Foreskin keratinocyte (primary cell): ENCODE measurements at places on chromosomes 6 and 20.
A peak's percentile ranks its signal among the peaks of the same experiment; 100 is the strongest.

DNA sequence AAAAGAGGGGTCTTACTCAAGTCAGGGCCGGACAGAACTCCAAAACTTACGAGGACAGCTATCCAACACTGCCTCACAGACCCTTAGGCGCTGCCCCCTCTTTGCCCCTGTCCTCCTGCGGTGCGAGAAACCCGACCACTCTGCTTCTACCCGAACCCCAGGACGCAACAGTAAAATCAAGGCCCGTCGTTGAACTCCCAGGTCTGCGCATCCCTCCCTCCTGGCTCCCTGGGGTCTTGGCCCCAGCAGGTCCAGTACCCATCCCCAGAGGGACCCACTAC lies 6.4 kb downstream of the OLIG3 start:
- no peak for DNase-seq

GRCh38 chr6:939526-940252 lies 246.8 kb upstream of the EXOC2 start:
- no peak for DNase-seq

GRCh38 chr6:136508725-136509392 lies 41.4 kb downstream of the MAP7 start:
- DNase-seq, result no peak

DNA sequence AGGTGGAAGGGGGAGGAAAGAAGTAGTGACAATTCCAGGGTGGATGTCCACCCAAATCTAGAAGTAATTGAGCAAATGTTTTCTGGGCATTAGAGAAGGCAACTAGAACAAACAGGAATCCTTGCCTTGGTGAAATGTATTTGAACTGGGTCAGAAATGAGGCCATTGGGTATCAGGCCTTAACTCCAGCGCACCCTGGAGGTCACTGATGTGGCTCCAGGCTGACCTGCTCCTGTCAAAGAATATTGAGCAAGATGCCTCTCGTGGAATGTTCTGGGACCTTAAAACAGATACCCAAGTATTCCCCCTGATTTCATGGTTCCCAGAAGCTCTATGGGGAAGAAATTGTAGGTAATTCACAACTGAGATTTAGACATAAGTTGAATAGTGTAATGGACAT lies 6.9 kb downstream of the HLA-DPB1 start:
- no peak for DNase-seq

DNA sequence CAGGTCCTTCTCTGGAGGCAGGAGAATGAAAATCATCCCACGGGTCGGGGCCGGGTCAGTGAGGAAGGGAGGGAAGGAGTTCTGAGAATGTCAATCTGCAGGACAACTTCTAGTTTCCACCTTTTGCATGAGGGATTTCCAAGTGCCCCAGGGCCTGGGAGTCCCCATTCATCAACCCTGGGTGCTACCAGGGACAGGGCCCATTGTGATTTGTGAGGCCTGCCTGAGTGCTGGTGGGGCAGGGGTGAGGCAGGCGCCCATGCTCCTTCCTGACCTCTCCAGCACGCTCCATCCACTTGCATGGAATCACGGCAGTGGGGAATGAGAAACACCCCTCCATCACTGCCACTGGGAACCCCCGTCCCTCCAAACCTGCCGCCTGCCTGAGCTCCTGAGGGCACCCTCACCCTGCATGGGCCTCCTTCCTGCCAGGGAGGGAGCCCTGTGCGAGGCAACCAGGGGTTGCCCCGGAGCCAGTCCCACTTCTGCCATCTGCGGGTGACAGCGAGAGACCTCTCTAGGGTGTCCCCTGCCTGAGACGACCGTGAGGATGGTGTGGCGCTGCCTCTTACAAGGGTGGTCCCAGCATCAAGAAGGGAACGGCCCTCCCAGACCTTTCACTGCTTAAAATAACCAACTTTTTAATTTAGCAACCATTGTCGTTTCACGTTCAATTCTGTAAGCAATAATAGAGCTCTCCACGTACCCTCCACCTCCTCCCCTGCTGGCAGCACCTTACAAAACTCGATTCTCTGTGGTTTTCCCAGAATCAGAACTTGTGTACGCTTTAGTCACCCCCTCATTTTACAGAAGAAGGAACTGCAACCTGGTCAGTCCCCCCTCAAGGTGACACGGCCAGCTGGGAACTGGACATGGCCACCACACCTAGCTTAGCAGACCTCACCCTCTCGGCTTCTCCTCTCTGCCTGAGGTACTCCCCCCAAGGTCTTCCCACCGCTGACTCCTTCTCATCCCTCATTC lies 28.6 kb downstream of the PMEPA1 start:
- DNase-seq, result no peak

- no peak for DNase-seq
Observed at GRCh38 chr6:16949716-16950115, 152.1 kb upstream of the STMND1 start.

DNA sequence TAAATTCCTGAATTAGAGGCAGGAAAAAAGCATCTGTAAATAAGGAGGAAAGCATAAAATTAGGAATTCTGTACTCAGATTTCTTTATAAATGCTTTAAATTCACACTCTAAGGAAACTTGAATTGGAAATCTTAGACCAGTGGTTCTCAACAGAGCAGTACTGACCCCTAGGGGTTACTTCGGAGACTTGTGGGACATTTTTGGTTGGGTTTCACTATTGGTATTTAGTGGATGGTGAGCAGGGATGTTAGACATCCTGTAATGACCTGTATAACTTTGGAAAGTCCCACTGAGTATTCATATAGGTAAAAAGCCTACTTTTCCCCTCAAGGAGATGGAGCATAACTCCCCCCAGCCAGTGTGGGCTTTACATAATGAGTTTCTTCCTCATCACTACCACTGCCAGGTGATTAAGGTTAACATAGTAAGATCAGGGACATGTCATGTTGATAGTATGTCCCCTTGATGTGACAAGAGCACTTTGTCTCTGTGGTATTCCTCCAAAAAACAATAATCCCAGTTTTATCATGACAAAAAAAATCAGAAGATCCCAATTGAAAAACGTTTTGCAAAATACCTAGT lies 31.0 kb downstream of the GLO1 start:
- peak; percentile 18 for DNase-seq

DNA sequence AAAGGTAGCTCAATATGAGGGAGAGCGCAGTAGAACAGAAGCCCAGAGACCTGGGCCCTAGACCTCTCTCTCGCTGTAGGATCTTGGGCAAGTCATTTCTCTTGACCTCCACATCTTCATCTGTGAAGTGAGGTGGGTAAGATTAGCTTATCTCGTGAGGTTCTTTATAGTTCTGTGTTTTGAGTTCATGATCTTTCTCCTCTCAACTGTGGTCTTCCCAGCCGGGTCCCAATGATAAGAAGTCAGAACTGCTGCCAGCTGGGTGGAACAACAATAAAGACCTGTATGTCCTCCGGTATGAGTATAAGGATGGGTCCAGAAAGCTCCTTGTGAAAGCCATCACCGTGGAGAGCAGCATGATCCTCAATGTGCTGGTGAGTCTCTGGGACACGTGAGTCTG lies 6.9 kb downstream of the PSMF1 start:
- DNase-seq, result no peak

DNA sequence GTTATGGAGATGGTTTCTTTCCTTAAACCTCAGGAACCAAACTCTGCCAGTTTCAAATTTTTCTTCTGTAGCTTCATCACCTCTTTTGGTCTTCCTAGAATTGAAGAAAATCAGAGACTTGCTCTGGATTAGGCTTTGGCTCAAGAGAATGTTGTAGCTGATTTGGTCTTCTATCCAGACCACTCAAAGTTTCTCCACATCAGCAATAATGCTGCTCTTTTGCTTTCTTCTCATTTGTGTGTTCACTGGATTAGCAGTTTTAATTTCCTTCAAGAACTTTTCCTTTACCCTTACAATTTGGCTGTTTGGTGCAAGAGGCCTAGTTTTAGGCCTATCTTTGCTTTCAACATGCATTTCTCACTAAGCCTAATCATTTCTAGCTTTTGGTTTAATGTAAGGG lies 78.1 kb upstream of the PLCB4 start:
- DNase-seq, result no peak

DNA sequence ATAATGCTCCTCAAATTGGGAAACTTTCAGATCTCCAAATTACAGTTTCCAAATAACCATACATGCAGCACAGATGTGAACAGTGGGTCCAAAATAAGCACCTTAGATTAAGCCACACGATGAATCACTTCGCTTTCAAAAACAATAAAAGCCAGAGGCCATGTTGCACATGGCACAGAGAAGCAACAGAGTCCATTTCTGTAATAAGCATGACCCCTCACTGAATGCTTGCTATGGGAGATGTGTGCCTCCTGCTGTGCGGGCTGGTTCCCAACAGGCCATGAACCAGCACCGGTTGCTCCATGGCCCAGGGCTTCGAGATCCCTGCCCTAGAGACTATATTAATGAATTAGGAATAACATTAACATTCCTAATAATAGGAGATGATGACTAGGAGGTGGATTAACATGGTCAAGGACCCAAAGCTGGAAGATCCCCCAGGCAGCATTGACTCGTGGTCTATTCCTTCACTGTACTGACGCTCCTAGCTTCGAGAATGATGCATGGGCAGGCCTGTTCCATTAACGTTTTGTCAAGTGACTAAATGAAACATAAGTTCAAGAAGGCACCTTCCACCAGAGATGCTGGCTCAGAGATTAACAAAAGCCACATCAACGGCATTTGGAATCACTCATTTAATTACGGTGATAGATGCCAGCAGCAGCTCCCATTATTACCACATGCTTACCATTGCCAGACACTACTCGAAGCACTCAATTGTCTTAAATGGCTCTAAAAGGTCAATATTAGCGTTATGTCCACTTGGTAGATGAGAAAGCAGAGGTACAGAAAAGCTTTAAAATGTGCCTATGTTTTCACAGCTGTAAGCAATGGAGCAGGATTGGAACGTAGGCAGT lies 470.6 kb upstream of the AGPAT4 start:
- DNase-seq, result no peak

- no peak for DNase-seq
Observed at GRCh38 chr6:154653385-154653784, 79.8 kb upstream of the SCAF8 start.
